ENCODE measurements at places on chromosomes 4 and X.

DNA sequence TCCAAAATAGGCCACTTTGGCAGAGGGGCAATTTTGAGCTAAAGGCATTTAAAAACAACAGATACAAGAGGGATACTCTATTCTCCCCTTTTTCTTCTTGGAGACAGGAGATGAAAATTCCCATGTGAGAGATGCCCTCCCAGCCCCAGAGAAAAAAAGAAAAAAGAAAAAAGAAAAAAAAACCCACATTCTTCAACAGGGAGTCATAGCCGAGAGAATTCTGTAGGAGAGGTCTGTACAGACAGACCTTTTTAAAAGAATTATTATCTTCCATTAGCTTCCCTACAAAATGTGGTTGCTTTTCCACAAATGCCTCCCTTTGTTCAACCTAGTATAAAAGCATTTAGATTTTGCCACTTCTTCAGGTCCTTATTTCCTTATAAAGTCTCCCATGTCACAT lies 89.9 kb downstream of the SPCS3 start:
- DNase-seq, result no peak

DNA sequence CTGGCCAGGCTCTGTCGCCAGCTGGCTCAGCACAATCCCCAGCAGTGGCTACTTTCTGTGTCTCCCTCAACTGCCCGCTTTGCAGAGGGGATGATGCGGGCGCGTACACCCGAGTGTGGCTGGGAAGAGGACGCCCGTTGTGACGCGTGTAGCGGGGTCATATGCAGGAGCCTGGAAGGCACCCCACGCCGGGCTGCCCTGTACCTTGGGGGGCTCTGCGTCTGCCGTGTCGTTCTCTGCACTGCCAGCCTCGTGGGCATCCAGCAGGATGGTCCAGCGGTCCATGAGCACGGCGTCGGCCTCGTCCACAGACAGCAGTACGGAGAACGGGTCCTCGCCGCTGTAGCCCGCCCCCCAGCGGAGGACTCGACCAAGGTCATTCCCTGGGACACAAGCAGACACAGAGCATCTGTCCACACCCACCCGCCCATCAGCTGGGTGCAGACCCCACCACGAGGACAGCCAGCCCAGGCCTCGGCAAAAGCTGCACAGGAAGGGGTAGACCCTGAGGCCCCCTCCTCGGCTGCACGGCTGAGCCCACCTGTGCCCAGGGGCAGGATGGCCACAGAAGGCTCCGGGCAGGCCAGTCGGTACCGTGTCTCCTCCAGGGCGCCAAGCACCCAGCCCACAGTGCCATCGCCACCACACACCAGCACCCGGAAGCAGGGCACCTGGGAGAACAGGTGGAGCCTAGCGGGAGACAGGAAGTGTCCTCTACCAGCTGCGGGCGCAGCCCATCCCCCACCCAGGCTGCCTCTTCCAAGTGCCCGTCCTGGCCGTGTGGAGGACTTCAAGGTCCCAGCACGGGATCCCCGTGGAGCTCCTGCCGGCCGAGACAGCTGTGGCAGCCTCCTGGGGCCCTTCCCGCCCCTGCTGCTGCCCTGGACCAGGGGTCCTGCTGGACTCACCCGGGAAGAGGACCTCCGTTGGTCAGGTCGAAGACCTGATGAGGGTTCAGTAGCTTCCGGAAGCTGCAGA lies 10.8 kb downstream of the DGKQ start:
- DNase-seq, result no peak

DNA sequence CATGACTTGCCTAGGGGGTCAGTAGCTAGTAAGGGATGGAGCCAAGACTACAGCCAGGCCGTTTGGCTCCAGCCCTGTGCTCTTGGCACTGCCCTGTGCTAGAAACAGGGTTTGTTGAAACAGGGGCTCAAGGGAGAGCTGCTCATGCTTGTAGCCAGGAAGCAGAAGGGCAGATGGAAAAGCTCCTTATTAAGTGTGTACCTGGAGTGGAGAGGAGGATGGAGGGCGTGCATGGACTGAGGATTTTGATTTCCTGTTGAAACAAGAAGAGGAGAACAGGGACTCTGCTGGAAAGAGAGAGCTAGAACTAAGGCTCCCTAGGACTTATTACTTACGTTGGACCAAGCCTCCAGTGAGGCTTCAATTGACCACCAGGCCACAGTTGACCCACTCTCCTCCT lies 363.0 kb downstream of the MID1IP1 start:
- no peak for DNase-seq

- DNase-seq, result no peak
These were observed 28.6 kb downstream of the SLC16A2 start for GRCh38 chrX:74449937-74450330.

- no peak for DNase-seq
These were observed 353.0 kb upstream of the IRS4 start for GRCh38 chrX:109089359-109089758.

DNA sequence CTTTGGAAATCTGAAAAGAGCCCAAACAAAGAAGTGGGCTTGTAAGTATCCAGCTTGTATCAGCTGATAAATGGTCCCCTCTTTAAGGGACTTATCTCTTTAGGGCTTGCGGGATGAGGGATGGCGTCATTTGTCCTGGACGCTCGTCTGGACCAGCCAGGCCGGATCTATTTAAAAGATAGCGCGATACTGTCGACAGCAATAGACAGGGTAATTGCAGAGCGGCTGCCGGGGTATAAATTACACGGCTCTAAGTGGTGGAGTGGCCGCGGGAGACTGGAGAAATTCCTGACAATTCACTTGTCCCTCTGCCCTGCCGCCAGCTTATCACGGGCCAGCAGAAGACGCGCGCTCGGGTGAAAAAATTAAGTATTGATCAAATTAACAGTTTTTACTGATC lies 90.7 kb downstream of the FAM53A start:
- no peak for DNase-seq

DNA sequence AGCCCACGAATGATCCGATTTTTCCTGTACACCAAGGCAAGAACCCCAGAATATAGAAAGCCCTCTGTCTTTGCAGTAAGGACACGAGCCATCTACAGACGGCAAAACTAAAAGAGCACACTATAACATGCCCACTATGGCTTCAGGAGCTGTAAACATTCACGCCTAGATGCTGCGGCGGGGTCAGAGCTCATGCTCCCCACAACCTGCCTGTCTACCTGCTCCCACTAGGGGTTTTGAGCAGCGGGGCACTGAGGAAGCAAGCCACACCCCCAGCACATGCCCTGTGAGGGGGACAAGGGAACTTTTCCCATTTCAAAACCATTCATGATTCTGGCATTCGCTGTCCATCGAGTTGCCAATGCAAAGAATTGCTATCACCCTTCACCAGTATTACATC lies 144.8 kb downstream of the PAPSS1 start:
- DNase-seq, result no peak

GRCh38 chr4:110515676-110516075 lies 39.7 kb downstream of the ENPEP start:
- DNase-seq, result no peak

GRCh38 chrX:12985331-12985730 lies 10.4 kb downstream of the TMSB4X start:
- no peak for DNase-seq

Measured in stimulated activated CD8-positive, alpha-beta memory T cell treated with anti-CD3 and anti-CD28 coated beads, Interleukin-7, amount 100 ng/mL, for 1 hour (primary cell).